ENCODE measurements at places on chromosomes 1 and 21.
A peak's percentile ranks its signal among the peaks of the same experiment; 100 is the strongest.

GRCh38 chr1:60102267-60103061, 28.9 kb upstream of the C1orf87 start:
- no peak for DNase-seq

GRCh38 chr1:40626383-40626770, 39.1 kb downstream of the RIMS3 start:
- DNase-seq = no peak

- DNase-seq = no peak
These were observed 17.1 kb upstream of the CDC42BPA start for GRCh38 chr1:227335242-227336020.

DNA sequence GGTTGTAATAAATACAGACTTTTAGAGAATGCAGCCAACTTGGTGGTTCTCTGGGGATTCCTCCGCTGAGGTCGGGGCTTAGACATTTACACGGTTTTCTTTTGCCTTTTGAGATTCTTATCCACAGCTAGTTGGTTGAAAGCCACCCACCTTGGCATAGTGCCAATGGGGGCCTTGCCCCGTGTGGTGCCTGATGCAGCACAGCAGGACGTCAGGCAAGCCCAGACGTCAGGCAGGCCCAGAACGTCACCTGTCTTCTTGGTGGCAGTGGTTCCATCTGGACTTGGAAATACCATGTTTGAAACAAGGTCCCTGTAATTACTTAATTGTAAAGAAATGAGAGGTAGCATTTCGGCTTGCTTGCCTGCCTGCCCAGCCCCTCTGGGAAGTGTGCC, 78.5 kb downstream of the GALNT2 start:
- no peak for DNase-seq

DNA sequence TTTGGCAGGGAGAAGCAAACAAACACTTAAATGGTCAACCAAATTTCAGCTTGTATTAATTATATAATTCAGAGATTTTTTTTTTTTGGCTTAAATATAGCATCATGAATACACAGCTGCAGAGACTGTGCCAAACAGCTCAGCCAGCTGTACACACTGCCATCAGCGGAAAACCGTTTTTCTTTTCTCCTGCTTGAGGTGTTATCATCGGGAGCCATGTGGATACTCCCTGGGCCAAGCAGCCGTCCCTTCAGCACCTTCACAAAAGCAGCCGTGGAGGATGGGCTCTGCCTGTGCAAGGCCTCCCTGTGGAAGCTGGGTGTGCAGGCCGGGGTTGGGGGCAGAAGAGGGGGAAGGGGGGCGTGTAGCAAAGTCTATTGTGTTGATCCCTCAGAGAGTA, 85.0 kb downstream of the NUF2 start:
- no peak for DNase-seq

DNA sequence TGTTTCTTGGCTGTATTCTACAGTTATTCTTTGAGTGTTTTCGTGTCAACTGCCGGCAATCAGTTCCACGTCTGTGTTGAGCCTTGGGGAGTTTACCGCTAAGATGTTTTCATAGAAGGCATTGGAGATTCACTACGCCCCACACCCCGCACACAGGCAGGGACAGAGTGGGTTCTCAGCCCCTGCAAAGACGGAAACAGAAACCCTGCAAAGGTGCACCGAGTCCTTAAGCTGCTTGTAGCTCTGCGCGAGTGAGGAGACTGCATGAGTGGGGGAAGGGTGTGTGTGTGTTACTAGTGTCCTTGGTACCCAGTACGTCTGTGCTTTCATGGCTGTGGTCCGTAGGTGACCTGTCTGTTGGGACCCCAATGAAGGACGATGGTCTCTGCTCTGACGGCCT, 1.9 kb downstream of the LHX4 start:
- DNase-seq = no peak

DNA sequence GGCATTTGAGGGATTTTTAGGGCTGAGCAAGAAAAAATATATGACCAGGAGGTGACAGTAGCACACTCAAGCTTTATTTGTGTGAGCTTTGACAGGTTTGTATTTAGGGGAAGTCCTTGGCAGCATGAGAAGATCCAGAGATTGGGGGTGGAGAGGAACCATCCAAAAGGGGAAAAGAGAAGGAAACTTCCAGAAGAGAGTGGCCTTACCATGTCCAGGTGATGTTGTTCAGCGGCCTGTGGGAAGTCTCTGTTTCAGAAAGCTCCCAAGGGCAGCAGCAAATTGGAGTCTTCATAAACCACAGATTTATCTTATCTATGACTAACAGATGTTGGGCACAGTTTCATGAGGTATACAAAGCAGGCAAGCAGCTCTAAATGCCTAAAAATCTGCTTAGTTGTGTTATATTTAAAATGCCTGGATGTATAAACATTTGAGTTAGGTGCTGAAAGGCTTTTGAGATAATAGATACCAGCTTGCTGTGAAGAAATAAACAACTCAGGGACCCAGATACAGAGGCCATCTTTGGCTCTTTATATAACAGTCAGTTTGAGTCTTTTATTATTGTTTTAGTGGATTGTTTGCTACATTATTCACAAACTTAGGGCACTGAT, 21.2 kb upstream of the ADAR start:
- DNase-seq = no peak

DNA sequence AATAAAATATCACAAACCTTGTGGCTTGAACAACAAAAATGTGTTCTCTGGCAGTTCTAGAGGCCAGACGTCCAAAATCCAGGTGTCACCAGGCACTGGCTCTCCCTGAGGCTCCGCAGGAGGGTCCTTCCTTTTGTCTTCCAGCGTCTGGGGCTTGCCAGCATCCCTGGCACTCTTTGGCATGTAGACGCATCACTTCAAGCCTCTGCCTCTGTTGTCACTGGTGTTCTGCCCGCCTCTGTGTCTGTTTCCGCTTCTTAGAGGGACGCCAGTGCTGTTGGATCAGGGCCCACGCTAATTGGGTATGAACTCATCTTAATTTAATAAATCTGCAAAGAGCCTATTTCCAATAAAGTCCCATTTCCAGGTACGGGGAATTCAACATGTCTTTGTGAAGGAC, 273.7 kb upstream of the C1orf174 start:
- no peak for DNase-seq

DNA sequence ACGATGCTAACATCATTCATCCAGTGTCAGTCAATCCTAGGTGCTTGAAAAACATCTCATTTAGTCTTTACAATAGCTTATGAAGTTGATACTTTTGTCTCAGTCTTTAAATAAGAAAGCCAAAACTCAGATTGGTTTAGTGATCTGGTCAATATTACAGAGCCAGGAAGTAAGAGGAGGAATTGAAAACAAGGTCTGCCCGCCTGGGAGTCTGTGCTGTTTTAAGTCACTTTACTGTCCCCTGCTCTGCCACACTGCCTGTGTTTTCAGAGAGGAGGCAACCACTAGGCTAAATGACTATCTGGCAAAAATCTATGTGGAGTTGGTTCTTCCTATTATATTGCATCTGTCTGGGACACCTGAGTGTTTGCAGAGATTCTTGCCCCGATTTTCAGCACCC, 62.3 kb downstream of the ST6GALNAC3 start:
- no peak for DNase-seq

- no peak for DNase-seq
These were observed 1.8 kb upstream of the PGBD5 start for GRCh38 chr1:230427981-230428380.

GRCh38 chr1:38131024-38131585, 84.5 kb upstream of the POU3F1 start:
- no peak for DNase-seq

- DNase-seq = no peak
These were observed 22.1 kb downstream of the CRYAA start for GRCh38 chr21:43190951-43191350.

DNA sequence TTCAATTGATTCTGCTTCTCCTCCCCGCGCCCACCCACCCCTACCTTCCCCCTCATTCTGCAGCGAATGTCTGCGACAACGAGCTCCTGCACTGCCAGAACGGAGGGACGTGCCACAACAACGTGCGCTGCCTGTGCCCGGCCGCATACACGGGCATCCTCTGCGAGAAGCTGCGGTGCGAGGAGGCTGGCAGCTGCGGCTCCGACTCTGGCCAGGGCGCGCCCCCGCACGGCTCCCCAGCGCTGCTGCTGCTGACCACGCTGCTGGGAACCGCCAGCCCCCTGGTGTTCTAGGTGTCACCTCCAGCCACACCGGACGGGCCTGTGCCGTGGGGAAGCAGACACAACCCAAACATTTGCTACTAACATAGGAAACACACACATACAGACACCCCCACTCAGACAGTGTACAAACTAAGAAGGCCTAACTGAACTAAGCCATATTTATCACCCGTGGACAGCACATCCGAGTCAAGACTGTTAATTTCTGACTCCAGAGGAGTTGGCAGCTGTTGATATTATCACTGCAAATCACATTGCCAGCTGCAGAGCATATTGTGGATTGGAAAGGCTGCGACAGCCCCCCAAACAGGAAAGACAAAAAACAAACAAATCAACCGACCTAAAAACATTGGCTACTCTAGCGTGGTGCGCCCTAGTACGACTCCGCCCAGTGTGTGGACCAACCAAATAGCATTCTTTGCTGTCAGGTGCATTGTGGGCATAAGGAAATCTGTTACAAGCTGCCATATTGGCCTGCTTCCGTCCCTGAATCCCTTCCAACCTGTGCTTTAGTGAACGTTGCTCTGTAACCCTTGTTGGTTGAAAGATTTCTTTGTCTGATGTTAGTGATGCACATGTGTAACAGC, 339.9 kb downstream of the NTNG1 start:
- DNase-seq = no peak

DNA sequence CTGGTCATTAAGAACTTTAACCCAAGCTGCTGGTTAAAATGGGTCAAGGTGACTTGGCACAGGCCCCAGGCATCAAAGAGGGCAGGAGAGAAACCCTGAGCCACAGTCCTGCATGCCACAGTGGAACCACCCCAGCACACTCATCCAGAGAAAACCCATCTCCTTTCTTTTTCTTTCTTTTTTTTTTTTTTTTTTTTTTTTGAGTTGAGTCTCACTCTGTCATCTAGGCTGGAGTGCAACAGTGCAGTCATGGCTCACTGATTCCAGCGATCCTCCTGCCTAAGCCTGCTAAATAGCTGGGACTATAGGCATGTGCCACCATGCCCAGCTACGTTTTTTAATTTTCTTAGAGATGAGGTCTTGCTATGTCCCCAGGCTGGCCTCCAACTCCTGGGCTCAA, 109.2 kb upstream of the RAB4A start:
- DNase-seq = no peak

GRCh38 chr1:7831458-7831857, 21.4 kb downstream of the UTS2 start:
- DNase-seq = no peak

GRCh38 chr1:9368356-9368755, 75.7 kb downstream of the SPSB1 start:
- no peak for DNase-seq

GRCh38 chr1:226571893-226572292, 23.3 kb downstream of the STUM start:
- no peak for DNase-seq

DNA sequence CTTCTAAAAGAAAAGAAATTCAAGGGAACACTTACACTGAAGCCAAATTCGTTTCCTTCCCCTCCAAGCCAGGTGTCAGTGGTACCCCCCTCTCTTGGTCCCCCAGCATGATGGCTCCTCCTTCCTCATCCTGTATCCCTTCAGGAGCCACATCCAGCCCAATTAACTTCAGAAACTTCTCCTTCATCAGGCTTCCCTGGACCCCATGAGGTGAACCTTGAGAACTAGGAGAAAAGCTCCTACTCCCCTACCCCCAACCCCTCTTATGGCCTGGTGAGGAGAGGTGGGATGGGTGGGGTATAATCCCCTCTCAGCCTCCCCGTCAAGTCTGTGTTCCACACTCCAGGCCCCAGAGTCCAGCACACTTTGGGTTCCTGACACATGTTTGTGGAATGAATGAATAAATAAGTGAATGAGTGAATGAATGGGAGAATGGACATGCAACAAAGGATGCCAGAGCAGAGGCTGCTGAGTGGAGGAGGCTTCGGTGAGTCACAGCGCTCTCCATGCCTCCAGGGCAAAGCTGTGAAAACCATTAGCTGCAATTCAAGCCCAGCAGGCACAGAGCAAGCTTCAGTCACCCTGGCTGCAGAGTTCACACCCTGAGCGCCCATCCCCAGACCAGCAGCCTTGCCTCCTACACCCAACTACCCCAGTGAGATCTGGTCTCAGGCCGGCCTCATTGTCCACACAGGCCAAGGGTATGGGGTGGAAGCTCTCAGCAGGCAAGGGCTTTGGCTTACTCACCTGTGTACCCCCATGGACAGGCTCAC, 43.8 kb downstream of the BATF3 start:
- peak; percentile 13 for DNase-seq

- DNase-seq = no peak
These were observed 22.3 kb upstream of the AGPAT3 start for GRCh38 chr21:43842742-43843141.

GRCh38 chr21:35323947-35324346, 274.8 kb upstream of the RUNX1 start:
- DNase-seq = peak; percentile 22

GRCh38 chr1:165524639-165525285, 19.0 kb upstream of the LRRC52 start:
- no peak for DNase-seq

DNA sequence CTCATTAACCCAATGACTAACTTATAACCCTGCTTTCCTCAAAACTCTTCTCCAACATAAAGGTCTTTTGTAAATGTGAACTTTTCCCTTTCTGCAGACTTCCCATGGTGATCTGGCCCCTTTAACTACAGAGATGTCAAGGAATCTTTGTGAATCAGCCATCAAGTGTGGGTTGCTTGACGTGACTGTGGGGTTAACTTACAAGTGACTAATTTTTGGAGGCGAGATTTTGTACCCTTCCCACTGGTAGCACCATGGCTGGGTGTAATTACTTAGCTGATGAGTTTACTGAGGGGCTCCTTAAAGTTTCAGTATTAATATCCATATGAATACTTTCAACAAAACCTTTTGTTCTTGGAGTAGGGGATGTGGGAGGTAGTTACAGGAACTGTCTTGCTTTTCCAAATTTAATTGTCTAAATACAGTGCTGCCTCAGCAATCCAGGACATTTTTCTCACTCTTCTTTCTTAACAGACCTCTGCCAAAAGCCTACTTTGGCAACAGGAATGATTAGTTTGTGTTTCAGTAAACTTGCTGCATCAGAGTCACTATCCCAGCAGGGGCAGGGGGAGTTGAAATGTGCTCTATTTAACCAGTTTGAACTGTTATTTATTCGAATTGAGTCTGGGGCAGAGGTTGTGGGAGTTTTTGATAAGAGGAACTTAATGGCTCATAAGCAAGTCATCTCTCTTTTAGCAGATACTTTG, 217.3 kb upstream of the FGGY start:
- DNase-seq = peak; percentile 36

- DNase-seq = peak; percentile 92
These were observed 42.9 kb downstream of the EPHB2 start for GRCh38 chr1:22753481-22753971.

Measured in fibroblast of skin of abdomen (primary cell).